LHCN-M2 (cell line): ENCODE measurements at places on chromosomes 4 and X. TPM values are rescaled to one million over a fixed set of nuclear protein-coding genes. Genes with fewer than 3 reads are reported as not detected.

- DNase-seq: no peak
Observed at GRCh38 chrX:3141031-3141430, 99.8 kb downstream of the ARSF start.

GRCh38 chrX:96435378-96436035, 249.1 kb upstream of the DIAPH2 start:
- DNase-seq: peak; percentile 42

DNA sequence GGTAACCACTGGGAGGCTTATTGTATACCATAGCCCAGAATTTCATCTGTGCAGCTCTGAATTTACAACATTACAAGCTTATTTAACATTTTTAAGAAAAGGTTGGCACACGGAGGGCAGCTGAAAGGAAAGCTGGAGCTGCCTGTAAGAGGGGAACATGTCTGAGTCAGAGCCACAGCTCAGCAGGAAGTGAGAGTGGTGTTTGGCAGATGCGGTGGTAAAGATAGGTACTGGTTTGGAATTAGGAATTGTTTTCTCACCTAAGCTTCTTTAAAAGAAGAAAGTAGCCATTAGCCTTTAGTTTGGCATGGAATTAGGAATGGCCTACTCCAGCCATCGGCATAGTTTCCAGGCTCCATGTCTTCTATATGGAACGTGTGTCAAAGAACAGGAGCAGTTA, 172.5 kb upstream of the ANXA3 start:
- no peak for DNase-seq

DNA sequence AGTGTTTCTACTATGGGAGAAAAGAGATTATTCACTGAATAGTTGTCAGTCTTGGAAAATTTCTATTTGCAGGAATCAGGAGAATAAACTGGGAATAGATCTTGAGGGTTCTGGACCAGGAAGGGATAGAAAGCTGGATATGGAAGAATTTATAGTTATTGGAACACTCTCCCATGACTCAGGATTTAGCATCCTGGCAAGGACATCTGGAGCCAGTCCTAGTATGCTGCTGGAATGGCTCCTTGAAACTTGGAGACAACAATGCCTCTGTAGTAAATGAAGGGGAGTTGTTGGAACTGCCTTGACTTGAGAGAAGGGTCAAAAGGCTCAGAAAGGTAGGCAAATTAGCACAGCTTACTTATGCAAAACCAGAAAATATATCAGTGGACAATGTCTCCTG, 23.5 kb upstream of the THOC2 start:
- no peak for DNase-seq

DNA sequence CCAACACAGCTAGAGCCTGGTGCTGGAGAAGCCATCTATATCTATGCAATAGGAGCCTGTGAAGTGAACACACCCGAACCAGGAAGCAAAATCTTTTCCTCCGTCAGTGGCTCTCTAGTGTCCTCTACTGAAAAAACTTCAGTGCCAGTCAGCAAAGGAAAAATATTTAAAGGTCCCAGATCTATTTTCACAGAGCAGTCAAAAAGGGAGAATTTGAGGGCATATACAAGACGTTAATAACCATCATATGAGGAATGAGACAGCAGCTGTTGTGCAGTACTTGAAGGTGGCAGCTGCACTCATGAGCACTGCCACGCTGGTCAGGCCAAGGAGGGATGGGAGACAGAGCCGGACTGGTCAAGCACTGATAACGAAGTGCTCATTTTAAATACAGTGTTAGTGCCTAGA, 14.4 kb downstream of the MCUB start:
- DNase-seq: peak; percentile 52

DNA sequence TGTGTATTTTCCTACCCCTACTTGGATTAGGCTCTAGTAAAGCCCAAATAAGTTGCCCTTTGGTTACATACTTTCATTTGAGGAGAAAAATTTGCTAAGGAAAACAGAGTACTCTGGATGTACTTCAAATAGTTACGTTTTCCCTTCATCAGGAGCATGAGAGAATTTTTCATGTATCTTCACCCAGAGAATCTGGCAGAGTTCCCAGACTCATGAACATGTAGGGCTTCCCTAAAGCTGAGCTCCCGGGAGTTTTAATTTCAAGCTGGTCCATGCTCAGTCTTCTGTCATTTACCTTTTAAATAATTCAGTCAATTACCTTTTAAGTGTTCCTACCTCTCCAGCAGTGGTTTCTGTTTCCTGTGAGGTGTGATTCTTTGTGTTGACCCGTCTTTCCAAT, 367.5 kb upstream of the GRID2 start:
- peak; percentile 3 for DNase-seq

DNA sequence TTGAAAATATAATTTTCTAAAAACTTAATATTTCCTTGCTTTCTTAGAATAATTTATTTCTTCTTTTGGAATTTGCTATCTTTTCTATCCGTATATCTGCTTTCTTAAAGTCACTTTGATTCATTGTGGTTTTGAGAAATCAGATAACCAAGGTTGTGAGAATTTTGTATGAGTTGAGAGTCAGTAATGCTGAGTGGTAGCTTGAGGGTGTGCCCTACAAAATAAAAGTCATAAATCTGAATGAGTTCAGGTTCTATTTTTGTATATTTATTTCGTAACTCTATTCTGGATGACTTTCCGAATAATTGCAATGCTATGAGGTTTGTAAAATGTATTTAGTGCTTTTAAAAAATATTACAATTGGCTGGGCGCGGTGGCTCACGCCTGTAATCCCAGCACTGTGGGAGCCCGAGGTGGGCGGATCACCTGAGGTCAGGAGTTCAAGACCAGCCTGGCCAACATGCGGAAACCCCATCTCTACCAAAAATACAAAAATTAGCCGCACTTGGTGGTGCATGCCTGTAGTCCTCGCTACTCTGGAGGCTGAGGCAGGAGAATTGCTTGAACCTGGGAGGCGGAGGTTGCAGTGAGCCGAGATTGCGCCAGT, 8.9 kb downstream of the COPS4 start:
- peak; percentile 57 for DNase-seq

DNA sequence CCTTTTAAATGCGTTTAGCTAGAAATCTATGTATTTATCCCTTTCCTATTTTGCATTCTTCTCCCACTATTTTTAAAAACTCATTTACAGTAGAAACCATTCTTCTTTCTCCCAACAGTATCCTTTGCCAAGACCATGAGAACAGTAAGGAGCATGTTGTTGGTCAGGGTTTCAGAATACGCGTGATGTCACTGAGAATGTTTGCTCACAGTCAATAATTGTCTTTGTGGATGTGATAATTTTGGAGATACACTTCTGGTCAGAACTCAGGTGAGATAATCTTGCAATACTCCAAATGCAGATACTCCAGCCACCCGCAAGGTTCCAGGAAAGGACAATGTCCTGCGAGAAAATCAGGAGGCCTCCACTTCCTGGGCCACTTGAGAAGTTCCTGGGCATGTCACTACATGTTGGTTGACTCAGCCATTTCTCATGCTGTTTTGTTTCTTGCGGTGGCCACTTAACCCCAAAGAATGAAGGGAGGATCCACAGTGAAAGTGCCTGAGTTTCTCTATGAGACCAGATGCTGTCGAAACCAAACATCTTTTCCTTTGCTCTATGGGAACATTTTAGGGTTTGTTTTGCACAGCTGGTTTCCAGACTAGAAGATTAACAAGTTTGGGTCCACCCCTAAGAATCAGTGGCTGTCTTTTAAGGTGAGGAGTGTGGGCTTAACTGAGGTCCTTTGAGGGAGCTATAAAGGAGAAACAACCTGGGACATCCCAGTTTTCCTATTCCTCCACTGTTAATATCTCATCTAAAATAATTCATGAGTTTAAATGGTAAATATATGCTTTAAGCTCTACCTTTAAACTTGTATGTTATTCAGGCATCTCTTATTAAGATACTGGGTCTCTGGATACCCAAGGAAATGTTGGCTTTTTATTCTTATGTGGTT, 116.0 kb downstream of the SOWAHB start:
- peak; percentile 99 for DNase-seq

- no peak for DNase-seq
Observed at GRCh38 chr4:3445829-3446545, 4.2 kb downstream of the HGFAC start.

DNA sequence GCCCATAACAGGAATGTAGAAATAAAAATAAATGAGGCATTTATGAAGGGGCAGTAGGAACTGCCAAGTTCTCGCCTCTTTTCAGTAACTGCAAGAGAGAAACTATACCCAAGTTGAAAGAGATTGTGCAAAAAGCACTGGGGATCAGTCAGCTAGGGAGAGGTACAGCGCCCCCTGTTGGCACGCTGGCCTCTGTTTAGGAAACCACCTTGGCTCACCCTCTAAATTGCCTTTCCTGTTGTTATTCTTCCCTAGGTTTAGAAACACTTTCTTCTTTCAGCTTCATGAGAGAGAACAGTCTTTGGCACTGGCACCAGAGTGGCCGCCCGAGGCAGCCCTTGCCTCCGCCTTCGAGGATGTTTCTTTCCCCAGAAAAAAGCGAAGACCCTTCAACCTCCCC, 348.5 kb downstream of the MID1IP1 start:
- DNase-seq: peak; percentile 24

DNA sequence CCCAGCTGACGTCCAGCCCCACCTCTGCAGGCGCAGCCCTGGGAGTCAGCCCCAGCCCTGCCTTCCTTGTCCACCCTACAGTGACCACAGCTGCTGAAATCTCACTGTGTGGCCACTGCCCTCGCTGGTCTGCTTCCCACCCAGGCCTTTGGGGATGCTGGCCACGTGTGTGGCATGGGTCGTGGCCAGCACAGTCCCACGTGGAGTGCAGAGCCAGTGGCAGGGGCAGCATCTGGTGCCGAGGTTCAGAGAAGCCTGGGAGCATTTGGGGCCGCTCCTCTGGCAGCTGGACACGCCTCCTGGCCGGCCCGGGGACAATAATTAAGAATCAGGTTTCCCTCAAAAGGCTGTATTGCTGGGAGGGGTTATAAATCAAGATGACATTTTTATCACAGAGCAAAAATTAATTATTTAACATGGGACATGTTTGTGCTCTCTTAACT, 92.1 kb downstream of the HMX1 start:
- no peak for DNase-seq

DNA sequence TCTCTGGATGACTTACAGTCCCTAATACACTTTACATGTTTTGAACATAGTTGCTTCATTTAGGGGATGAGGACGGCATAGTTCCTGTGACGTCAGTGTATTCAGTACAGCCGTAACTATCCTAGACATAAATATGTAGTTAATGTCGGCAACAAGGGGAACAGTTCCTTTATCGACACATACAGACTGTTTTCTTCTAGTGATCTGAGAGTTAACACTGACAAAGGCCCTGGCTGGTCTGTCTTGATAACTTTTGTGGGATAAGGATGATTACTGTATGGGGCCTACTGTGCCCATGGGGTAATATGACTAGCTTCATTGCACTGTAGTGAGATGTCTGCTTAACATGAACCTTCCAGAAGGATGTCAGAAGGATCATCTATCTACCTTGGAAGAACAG, 131.2 kb downstream of the ZNF518B start:
- DNase-seq: no peak

- DNase-seq: peak; percentile 0
Observed at GRCh38 chrX:116172976-116173375, 2.4 kb downstream of the AGTR2 start.

DNA sequence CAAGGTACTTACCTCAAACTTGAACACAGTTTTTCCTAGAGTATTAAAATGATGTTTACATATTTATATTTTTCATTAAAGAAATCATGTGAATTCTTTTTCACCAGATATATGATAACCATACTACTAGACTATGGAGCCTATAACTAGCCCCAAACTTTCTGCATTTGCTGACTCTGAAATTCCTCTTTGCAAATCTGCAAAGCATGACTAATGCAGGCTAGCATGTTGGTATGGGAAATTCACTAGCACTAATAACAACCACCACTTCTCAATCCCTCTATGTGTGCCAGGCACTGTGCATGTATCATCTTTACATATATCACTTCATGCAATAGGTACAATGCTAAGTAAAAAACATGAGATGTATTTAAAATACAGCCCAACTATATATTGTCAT, 51.1 kb downstream of the SLC10A7 start:
- DNase-seq: no peak

- no peak for DNase-seq
Observed at GRCh38 chr4:173038192-173038896, 130.3 kb upstream of the GALNT7 start.

DNA sequence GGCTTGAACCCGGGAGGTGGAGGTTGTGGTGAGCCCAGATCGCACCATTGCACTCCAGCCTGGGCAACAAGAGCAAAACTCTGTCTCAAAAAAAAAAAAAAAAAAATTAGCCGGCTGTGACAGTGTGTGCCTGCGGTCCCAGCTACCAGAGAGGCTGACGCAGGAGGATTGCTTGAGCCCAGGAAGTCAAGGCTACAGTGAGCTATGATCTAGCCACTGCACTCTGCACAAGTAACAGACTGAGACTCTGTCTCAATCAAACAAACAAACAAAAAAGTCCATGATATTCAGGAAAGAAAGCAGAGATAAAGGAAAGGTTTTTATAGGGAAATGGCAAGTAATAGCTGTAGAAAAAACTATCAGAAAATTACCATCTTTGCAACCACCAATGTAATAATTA, 2.1 kb upstream of the LAGE3 start:
- DNase-seq: no peak

- DNase-seq: no peak
Observed at GRCh38 chr4:169663831-169664230, 43.5 kb downstream of the CLCN3 start.

- no peak for DNase-seq
Observed at GRCh38 chrX:129025376-129025775, 497.9 kb downstream of the SMARCA1 start.

DNA sequence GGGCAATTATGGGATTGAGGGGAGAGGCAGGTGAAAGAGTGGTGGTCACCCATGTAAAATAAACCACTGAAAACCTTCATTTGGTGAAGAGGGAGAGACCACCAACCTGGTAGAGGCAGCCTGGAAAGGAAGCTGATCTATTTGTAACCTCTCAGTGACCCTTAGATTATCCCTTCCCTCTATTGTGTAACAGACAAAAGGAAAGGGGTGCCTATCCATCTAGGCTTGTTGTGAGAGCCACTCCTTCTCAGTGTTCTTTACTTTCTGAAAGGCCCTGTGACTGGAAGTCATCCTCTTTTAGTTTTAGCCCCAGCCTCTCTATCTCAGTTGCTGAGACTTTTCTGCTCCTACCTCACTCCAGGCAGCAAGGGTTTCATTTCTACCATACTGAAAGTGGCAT, 142.4 kb downstream of the TMEM164 start:
- no peak for DNase-seq

GRCh38 chr4:104490770-104491480, 3.8 kb downstream of the CXXC4 start:
- DNase-seq: peak; percentile 24

GRCh38 chr4:111499706-111500105, 645.5 kb upstream of the FAM241A start:
- no peak for DNase-seq

The RIBC1 gene
- total RNA-seq: 0.13 and 0.40 TPM in 2 replicates

The RAI2 gene
- total RNA-seq: 0.11 TPM in 1 of 2 replicates, not detected in the other

The SMIM43 gene
- 3.3 and 5.8 TPM in 2 replicates for total RNA-seq

The TTC29 gene
- total RNA-seq: 0.11 and 0.19 TPM in 2 replicates

The MAGEA10 gene
- not detected in 2 replicates for total RNA-seq

The F9 gene
- not detected in 2 replicates for total RNA-seq

The CXCL5 gene
- total RNA-seq: 0.06 TPM in 1 of 2 replicates, not detected in the other

The SPP1 gene
- 0.11 TPM in 1 of 2 replicates, not detected in the other for total RNA-seq

The PNMA3 gene
- not detected in 2 replicates for total RNA-seq

The CLDN22 gene
- total RNA-seq: not detected in 2 replicates

The ARAP2 gene
- total RNA-seq: not detected in 2 replicates
